ENCODE measurements at places on chromosomes 1 and 21. TPM values are rescaled to one million over a fixed set of nuclear protein-coding genes. Genes with fewer than 3 reads are reported as not detected.

- no peak for DNase-seq
Measured at GRCh38 chr1:87524021-87524754, 195.5 kb downstream of the LMO4 start.

PRKAA2 gene
- 7.1 TPM for total RNA-seq

- DNase-seq, result no peak
Measured at GRCh38 chr1:185155600-185156287, 1.0 kb downstream of the TRMT1L start.

DNA sequence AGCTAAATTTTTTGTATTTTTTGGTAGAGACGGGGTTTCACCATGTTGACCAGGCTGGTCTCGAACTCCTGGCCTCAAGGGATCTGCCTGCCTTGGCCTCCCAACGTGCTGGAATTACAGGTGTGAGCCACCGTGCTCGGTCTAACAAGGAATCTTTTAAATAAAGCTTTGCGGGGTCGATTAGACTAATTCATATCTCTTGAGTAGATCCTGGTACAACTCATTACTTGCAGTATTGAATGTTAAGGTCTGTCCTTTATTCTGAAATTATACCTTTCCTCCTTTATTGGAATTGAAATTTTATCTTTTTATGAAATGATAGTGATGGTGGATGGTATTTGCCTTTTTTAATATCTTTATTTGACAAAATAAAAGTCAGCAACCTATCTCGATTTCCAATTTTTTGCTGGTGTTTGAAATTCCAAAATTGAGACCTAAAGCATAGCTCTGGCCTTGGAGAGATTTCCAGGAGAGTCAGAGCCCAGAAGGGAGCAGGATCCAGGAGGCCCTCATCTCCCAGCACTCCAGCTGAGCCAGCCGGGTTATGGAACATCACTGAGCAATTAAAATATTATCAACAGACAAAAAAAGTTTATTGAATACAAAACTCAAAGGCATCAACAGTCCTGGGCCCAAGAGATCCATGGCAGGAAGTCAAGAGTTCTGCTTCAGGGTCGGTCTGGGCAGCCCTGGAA is 4.7 kb downstream of the S100A2 start:
- DNase-seq, result no peak

DNA sequence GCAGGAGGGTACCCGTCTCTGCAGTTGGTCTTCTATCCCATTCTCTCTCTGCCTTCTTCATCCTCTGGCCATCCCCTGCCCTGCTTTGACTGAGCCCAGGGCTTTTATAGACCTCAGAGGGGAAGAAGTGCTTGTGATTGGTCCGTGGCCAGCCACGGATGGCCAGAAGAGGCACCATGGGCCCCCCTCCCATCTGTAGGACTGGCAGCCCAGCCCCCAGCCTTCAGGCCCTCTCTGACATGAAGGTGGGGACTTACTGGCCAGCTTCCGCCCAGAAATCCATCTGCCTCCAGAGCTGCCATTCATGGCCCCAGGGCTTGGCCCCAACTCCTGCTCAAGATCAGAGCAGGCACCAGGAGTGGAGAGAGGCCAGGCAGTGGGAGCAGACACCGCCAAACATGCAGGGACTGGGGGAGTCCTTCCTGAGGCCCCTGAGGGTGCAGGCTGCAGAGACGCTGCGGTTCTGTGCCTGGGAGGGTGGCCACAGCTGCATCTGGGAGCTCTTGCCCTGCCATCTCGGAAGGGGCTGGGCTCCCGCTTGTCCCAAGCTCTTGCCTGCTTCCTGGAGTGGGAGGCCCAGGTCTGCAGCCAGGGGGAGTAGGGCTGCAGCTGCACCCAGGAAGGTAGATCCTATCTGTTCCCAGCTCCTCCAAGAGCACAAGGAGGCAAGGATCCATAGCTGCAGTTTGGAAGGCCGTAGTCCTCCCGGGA is 698.6 kb upstream of the B3GALT2 start:
- no peak for DNase-seq

GRCh38 chr21:45016406-45017038 is 57.9 kb upstream of the ADARB1 start:
- no peak for DNase-seq

GRCh38 chr1:44406737-44407429 is 1.8 kb downstream of the RNF220 start:
- no peak for DNase-seq

CCSAP gene
- 3.6 TPM for total RNA-seq

DNA sequence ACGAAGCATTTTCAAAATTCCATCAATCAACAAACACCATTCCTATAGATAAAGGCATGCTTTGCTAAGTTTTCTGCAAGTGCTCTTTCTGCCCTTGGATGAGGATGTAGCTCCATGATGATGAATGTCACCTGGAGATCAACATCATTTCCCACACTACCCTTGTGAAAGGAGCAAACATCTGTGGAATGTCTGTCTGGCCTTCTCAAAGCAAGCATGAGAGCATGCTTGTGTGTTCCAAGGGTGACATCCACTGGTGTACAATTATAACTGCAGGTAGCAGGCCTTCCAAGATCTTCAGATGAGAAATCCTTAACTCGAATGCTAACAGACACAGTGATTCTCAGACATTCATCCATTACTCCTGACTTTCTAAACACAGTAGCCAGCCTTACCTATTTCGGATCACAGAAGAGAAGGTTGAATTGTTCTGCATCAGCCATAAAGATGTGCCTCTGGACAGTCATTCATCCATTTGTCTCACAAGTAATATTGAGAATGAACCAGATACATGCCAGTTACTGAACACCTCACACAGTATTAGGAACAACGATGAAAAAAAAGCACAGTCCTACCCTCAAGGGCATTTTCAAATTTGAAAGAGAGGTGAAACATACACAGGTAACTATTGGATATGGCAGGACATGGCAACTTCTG is 162.4 kb downstream of the TPR start:
- DNase-seq, result peak; percentile 47

SMPDL3B gene
- total RNA-seq, result 0.83 TPM

DNA sequence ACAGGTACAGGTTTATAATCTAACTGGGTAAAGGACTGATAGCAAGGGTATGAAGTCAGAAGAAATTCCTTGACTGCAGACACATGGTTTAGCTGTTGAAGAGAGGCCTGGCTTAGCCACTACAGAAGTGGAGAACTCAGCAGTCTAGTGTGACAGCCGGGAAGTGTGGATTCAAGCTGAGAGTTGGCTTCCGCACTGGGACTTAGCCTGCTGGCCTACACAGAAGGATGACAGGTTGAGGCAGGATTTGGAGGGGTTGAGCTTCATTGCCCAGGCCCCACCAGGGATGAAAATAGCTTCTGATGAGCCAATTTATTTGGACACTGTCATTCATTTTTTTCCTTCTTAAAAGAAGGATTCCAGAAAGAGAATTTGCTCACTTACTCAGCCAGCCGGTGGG is 284.4 kb downstream of the PCP4 start:
- DNase-seq, result peak; percentile 4

SFT2D2 gene
- total RNA-seq, result 49.4 TPM
